ENCODE measurements at places on chromosomes 4 and X.

- DNase-seq = no peak
Measured at GRCh38 chr4:108430921-108431320, 189.5 kb upstream of the RPL34 start.

GRCh38 chr4:15659768-15660570 is 4.8 kb upstream of the FBXL5 start:
- peak; percentile 16 for DNase-seq

DNA sequence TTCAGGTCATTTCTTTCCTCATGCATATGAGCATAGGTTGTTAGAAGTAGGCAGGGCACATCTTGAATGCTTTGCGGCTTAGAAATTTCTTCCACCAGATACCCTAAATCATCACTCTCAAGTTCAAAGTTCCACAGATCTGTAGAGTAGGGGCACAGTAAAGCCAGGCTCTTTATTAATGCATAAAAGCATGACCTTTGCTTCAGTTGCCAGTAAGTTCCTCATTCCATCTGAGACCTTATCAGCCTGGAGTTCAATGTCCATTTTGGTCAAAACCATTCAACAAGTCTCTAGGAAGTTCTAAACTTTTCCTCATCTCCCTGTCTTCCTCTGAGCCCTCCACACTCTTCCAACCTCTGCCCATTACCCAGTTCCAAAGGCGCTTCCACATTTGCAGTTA is 77.7 kb downstream of the MAP9 start:
- no peak for DNase-seq

DNA sequence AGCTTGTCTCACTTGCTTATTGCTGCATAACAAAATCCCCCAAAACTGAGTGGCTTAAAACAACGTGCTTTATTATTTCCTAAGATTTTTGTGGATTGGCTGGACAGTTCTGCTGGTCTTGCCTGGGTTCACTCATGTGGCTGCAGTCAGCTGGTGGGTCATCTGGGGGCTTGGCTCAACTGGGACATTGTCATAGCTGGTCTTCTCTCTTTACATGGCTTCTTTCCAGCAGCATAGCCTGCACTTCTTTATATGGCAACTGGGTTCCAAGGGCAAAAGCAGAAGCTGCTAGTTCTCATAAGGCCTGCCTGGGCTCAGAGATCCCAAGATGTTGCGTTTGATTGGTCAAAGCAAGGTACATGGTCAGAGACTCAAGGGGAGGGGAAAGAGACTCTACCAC is 33.7 kb upstream of the STAG2 start:
- no peak for DNase-seq

DNA sequence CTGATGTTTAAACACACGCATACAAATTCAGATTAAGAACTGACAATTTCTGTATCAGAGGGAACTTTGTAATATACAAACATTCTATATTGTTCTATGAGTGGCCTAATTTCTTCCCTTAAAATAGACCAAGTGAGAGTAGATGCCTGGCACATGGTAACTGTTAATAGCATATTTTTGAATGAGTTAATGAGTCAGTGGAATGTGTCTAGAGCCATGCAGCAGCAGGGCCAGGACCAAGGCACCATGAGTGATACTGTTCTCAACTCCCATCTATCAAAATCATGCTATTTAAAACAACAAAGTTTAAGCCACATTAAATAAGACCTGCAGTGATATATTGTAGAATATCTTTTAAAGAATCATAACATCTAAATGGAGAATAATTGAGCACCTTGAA is 98.3 kb downstream of the ARHGAP24 start:
- no peak for DNase-seq

DNA sequence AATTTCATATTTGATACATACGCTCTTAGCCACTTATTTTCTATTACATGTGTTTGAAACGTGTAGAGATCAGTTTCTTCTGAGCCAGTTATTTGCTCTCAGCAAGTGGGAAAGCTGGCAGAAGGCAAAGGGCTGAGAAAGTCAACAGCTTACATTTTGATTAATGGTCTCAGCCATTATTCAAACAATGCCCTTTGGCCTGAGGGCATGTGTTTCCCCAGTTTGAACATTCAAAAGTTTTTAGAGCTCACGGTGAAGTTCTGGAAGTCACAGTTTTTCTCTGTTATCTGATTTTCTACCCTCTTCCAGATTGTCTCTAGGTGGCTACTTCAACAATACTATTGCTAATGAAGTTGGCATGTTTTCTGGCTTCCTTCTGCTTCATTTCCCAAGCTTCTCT is 591.8 kb upstream of the CPEB2 start:
- no peak for DNase-seq

DNA sequence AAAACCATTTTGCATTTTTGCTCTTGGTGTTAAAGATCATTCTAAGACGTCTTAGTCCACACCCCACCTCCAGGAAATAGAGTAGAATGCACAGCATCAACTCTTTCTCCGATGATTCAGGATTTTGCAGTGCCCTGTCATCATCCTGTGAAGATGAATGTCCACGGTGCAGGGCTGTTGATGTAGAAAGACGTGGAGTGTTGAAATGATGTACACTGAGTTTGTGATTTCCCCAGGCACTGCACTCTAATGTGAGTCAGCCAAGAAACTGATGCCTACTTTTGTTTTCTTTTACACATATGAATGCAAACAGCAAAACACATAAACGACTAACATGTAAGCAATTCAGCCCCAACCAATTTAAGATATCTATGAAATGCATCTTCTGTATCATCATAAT is 10.5 kb downstream of the LGI2 start:
- DNase-seq = peak; percentile 86

DNA sequence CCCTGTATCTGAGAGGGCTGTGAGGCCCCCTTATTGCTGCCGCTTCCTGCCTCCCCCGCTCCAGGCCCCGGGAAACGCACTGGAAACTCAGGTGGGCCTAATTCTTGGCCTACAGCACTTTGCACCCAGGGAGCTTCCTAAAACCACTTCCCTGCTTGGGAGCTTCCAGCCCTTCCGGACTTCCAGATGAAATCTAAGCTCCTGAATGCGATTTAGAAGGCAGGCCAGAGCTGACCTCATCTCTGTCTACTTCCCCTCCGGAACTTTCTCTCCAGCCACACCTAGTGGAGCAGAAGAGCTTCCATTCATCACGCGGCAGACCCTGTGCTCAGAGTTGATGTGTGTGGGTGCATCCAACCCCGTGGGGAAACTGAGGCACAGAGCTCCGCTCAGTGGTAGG is 84.2 kb downstream of the SORCS2 start:
- no peak for DNase-seq

DNA sequence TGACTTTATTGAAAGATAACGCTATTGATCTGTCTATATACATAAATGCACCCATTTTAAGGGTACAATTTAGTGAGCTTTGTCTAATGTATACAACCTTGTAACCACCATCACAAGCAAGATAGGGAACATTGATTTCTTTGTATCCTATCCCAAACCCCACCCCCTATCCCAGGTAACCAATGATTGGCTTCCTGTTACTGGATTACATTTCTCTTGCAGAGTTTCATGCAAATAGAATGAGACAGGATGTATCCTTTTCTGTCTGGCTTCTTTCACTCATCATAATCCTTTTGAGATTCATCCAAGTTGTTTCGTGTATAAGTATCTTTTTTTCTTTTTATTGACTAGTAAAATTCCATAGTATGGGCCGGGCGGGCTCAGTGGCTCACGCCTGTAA is 1.6 kb upstream of the GRIPAP1 start:
- peak; percentile 4 for DNase-seq

DNA sequence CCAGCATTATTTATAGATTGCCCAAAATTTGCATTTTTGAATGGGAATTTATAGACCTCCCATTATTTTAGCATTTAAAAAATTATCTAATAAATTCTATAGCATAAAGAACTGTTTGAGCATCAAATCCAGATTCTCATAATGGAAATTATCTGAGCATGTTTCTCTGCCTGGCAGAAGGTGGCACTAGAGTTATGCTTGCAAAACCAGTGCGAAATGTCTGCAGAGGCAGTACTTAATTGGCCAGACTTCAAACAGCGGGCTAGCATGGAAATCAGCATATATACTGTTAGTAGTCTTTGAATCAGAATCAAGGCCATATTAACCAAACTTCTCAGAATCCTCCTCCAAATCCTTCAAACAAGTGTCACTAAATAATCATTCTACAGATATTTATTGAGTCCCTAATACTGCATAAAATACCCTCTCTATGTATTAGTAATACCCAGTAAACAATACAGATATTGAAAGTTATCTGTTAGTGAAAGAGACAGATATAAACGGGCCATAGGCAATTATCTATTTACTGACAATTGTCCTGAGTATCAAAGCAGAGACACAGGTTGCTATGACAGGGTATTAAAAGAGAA is 78.7 kb upstream of the DCLK2 start:
- peak; percentile 71 for DNase-seq

DNA sequence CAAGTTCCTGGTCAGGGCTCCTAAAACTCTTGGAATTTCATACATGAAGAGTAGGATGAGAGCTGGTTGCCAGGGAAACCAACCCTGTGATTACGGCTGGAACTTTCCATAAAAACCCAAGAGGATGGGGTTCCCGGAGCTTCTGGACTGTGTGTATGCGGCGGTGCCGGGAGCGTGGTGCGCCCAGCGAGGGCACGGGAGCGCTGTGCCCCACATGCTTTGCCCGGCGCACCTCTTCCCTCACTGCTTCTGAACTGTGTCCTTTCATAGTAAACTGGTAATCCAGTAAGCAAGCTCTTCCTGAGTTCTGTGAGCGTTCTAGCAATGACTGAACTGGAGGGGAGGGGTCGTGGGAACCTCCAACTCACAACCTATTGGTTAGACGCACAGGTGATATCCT is 152.6 kb downstream of the AFAP1 start:
- DNase-seq = no peak

- DNase-seq = no peak
Measured at GRCh38 chrX:98362630-98363029, 1478.9 kb downstream of the RPA4 start.

- DNase-seq = no peak
Measured at GRCh38 chr4:37662251-37662650, 23.9 kb downstream of the RELL1 start.

GRCh38 chr4:97994765-97995465 is 148.4 kb downstream of the STPG2 start:
- DNase-seq = no peak
